Activated CD4-positive, alpha-beta T cell treated with anti-CD3 and anti-CD28 coated beads, Interleukin-2, amount 10 ng/mL, durations not matched to agents 24 days and 14 days (primary cell): ENCODE measurements at places on chromosomes 16 and 17. TPM values are rescaled to one million over a fixed set of nuclear protein-coding genes. Genes with fewer than 3 reads are reported as not detected.

ABCA3 gene
- 8.3 and 9.2 TPM in 2 replicates for total RNA-seq

NPIPA5 gene
- 11.8 and 12.9 TPM in 2 replicates for total RNA-seq

PRSS33 gene
- not detected in 2 replicates for total RNA-seq

MARCHF10 gene
- total RNA-seq, result not detected in 2 replicates

MTHFSD gene
- total RNA-seq, result 27.2 and 29.1 TPM in 2 replicates

FOXN1 gene
- total RNA-seq, result not detected in 2 replicates

TPSD1 gene
- not detected in 2 replicates for total RNA-seq

RGS9 gene
- total RNA-seq, result 2.2 and 3.1 TPM in 2 replicates

KRTAP4-5 gene
- total RNA-seq, result not detected in 2 replicates

SAMD14 gene
- total RNA-seq, result 1.0 and 1.2 TPM in 2 replicates

DNA sequence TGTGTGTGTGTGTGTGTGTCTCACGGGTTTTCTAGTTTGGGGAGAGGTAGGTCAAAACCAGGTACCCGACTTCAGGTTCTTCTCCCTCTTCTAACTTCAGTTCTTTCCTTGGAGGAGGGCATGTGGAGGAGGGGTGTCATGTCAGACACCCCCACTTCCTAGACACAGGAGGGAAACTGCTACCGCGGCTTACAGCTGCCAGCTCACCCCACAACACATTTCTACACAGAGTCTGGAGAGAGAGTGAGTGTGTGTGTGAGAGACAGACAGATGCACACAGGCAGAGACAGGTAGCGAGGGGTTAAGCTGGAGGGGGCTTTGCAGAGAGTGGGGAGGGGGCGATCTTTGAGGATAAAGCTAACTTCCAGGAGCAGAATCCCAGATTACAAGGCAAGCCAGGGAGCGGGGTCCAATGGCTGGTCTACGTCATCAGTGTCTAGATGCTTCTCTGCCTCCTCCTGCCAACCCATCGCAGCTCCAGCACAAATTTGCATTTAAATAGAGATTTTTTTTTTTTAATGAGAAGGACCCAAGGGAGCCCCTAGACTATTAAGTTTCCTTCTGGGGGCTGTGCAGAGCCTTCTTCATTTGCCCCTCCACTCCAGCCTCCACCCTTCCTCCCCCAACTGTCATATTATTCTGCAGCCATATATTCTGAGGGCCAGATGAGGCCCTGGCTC, 48.9 kb downstream of the MRM1 start:
- DNase-seq, result no peak

DNA sequence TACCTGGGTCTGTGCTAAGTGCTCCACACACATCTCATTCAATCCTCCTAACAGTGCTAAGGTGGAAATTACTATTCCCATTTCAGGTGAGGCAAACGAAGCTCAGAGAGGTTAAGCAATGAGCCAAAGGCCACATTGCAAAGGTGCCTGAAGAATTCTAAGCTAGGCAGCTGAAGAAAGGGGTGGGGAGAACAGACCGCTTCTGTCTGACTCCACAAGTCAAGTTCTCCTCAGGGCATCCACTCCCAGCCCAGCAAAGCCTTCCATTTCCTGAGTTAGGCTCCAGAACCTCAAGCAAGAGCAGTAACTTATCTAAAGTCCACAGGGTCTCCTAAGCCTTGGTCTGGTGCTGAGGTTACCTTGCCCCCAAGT, 27.0 kb upstream of the MRPS23 start:
- DNase-seq, result no peak

GRCh38 chr16:80161799-80162739, 378.7 kb upstream of the DYNLRB2 start:
- DNase-seq, result no peak

DNA sequence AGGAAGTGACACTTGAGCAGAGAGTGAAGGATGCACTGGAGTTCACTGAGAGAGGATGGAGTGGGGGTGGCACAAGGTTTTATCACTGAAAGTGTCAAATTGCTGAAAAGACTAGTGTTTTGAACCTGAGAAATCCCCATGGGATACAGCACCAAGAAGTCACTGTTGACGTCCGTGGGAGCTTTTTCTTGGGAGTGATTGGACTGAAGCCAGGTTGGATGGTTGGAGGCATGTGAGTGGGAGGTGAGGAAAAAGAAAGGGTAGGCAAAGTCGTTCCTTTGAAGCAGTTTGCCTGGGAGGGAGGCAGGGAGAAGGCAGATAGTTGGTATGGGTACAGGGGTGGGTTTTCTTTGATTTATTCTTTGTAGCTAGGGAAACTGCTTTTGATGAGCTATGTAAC, 39.9 kb upstream of the SDK2 start:
- DNase-seq, result no peak

DNA sequence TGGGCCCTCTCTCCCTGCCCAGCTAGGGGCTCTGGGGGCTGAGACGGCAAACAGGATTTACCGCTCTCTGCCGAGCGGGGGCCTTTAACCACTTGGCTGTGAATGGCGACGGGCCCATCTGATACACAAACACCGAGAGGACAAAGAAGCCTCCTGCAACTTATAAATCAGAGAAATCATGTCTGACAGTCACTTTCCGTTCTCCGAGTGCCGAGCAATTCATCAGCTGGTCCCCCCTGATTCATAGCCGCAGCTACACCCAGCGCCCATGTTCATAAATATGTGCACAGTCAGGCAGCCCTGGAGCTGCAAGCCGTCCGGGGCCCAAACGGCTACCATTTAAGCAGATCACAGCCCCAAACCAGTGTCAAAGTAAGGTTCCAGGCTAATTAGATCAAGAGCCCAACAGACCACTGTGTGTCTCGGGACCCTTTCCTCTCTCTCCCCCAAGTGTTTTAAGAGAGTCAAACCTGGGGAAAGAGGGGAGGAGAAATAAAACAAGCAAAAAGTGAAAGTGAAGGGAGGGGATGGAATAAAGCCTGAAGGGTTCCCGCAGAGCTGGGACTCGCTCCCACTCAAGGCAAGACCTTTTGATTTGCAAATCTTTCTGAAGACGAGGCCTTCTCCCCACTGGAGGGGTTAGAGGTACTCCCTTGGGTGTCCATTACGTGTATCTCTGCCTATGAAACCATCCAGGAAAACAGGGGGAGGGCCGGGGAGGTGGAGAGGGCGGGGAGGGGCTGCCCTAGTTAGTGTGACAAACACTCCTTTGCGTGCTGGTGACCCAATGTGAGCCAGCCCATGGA, 154.7 kb downstream of the C16orf78 start:
- peak; percentile 57 for DNase-seq

DNA sequence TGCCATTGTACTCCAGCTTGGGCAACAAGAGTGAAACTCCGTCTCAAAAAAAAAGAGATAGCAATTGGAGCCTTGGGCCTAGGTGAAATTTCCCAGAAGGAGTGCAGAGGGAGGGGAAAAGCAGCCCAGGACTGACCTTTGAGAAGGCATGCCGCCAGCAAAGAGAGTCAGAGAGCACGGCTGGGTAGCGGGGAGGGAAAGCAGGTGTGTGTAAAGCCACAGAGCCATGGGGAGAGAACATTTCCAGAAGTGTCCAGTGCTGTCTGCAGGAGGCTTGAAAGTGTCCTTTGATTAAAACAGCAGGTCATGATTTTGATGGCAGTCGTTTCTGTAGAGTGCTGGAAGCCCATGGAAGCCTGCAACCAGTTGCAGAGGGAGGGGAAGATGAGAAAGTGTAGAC, 8.1 kb downstream of the C16orf54 start:
- DNase-seq, result no peak

GRCh38 chr17:8225813-8226535, 15.6 kb upstream of the AURKB start:
- peak; percentile 91 for DNase-seq

GRCh38 chr17:63419949-63420867, 25.9 kb downstream of the CYB561 start:
- DNase-seq, result peak; percentile 88

- DNase-seq, result no peak
Observed at GRCh38 chr17:10727192-10727591, 2.6 kb downstream of the TMEM220 start.
